Endothelial cell of umbilical vein (primary cell): ENCODE measurements at places on chromosomes 2 and 18.

DNA sequence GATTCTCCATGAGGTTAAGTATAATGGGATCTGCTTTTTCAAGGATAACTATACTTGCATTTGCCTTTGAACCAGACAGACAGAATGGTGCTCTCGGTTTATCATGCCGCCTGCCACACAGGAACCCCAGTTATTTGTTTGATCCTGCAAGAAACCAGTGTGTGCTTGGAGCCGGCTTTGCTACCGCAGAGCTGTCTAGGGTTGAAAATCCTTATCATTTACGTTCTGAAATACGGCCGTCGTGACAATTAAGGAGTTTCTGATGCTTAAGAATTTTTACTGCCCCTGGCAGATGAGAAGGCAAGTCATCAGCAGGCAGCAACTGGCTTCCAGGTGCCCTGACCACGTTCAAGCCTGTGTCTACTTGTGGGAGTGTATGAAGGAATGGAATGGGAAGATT is 112.0 kb downstream of the GBX2 start:
- DNase-seq, result no peak

DNA sequence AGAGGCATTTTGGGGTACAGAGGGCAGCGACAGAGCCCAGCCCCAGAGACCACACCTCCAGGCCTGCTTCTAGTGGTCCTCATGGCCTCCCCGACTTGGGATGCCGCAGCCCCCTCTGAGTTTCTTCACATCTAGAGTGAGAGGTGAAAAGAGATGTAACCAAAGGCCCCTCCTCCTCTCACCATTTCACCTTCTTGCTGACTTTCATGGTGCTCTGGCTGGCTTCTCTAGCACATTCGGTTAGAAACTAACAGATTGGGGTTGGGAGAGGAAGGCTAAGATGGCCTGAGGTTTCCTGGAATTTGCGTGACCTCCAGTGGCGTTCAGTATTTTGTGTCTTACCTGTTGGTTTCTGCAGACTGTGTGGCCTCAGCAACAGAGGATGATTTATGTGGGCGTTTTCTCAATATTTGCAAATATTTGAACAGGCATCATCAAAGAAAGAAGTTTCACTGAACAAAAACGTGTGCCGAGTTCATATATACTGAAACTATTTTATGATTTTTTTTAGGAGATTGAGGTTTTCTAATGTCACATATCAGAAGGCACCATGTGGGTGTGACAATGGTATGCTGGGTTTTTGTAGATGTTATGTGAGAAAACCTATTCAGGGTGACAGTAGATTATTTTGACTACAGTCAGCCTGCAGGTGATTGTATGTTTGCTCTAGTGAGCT is 69.9 kb upstream of the BCL2L11 start:
- DNase-seq, result no peak

GRCh38 chr18:29540548-29540947 is 1363.6 kb upstream of the CDH2 start:
- no peak for DNase-seq

- no peak for DNase-seq
These were observed 5.7 kb downstream of the ITGB6 start for GRCh38 chr2:160194351-160194750.

- no peak for DNase-seq
These were observed 107.7 kb downstream of the ATL2 start for GRCh38 chr2:38269421-38269820.

GRCh38 chr18:57956491-57956890 is 87.5 kb upstream of the NEDD4L start:
- no peak for DNase-seq

DNA sequence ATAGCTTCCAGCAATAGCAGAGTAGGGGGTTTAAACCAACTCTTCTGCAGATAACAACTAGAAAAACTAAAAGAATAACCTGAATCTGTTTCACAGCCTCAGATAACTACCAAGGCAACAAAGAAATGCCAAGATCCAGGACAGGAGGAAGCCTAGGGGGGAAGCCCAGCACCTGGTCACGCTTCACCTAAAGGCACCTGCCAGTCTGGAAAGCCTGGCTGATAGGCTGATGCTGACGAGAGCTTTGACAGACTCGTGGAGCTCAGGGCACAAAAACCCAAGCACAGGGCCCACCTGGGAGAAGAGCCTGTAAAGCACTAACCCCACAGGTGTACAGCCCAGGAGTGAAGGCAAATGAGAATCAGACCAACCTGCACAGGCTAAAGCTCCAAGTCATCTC is 22.6 kb downstream of the EIPR1 start:
- no peak for DNase-seq

DNA sequence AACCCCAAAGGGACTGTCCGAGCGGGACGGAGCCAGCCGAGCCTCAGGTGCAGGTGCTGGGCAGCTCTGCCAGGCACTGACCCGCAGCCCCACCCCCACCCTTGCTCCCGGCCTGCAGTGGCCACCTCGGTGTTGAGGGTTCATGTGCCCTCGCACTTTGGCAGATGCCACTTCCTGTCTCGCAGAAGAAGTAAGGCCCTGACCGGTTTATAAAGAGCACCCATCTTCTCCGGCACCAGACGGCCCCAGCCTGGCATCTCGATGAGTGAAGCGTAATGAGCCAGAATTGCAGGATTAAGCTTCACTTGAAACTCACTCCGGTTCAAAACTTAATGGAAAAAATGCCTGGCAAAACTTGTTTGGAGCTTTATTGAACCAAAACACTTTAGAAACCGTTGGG is 10.9 kb upstream of the NFATC1 start:
- no peak for DNase-seq

- no peak for DNase-seq
These were observed 246.8 kb downstream of the TMEM182 start for GRCh38 chr2:103008586-103008985.

DNA sequence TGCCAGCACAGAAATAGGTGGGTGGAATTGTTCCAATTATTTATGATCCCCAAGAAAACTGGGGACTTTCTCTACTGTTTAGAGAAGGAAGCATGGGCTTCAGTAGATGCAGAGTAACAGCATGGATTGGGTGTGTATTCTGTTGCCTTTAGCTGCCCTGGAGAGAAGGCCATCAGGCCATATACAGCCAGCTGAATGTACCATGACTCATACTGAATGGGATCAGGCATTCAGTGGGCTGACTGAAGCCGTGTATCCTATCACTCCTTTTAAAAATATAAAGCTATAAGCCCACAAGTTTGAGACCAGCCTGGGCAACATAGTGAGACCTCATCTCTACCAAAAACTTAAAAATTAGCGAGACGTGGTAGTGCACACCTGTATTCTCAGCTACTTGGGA is 16.7 kb upstream of the PLEKHM3 start:
- DNase-seq, result no peak

DNA sequence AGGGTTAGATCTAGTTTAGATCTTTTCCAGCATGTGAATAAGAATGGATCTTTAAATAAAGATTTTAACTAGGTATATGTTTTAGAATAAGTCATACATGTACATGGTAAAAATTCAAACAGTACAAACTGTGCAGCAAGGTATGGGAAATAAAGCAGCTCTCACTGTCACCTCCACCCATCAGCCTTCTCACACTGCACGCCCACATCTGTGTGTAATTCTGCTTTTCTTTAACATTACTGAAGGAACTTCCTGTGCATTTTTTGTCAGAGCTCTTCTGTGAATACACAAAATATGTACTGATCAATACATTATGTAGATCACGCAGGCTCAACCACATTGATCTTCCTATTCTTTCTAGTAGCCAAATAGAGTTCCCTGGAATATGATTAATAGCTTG is 3.4 kb downstream of the CASP8 start:
- no peak for DNase-seq

DNA sequence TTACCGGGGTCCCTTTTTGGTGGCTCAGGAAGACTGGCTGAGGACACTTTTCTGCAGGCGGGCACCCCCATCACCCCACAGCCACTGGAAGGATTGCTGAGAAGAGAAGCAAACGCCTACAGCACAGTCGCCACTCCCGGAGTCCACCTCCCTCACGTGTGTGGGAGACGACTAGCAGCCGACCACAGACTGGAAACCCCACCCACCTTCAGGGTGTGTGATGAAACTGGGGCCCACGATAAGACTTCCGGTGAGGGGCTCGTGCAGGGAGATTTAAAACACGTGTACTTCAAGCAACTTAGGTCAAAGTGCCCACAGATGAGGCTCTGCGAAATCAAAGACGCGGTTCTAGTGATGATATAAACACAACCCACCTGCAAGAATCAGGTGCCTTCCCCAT is 26.3 kb downstream of the MBP start:
- no peak for DNase-seq

- peak; percentile 68 for DNase-seq
These were observed 62.9 kb downstream of the RPL31 start for GRCh38 chr2:101064868-101065549.

- no peak for DNase-seq
These were observed 157.2 kb downstream of the DDX1 start for GRCh38 chr2:15748736-15749323.

GRCh38 chr2:197786010-197786877 is 1.1 kb upstream of the BOLL start:
- no peak for DNase-seq

DNA sequence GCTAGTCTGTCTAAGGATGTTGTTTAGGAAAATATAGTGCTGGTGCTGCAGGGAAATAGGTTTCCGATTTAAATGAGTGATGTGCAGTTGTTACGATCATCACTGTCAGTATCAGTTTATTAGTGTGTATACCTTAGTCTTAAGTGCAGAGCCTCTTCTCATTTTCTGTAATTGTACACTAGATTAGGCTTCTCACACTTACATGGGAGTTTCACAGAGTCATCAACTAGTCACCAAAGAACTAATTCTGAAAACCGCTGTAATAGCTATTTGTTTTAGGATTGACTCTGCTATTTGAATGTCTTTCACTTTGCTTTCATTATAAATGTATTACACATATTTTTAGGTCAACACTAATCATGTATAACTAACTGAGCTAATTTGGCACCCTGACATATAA is 99.8 kb upstream of the ZEB2 start:
- no peak for DNase-seq

GRCh38 chr2:216478151-216478550 is 20.5 kb upstream of the RPL37A start:
- DNase-seq, result peak; percentile 95

DNA sequence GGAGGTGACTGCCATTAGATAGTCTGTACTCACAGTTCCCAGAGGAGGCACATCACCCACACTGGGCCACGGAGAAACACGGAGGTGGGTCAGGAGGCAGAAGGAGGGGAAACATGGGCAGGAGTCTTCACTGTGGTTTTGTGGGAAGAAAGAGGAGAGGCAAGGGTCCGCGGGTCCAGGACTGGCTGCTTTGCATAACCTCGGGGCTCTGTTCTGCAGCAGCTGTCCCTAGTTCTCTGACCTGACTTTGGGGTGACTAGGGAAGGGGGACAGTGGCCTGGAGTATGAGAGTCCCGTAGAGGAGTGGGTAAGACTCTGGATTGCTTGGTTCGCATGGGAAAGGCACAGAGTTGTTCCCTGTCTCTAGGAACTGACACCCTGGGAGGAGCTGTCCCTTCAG is 238.3 kb upstream of the RAB6C start:
- no peak for DNase-seq

DNA sequence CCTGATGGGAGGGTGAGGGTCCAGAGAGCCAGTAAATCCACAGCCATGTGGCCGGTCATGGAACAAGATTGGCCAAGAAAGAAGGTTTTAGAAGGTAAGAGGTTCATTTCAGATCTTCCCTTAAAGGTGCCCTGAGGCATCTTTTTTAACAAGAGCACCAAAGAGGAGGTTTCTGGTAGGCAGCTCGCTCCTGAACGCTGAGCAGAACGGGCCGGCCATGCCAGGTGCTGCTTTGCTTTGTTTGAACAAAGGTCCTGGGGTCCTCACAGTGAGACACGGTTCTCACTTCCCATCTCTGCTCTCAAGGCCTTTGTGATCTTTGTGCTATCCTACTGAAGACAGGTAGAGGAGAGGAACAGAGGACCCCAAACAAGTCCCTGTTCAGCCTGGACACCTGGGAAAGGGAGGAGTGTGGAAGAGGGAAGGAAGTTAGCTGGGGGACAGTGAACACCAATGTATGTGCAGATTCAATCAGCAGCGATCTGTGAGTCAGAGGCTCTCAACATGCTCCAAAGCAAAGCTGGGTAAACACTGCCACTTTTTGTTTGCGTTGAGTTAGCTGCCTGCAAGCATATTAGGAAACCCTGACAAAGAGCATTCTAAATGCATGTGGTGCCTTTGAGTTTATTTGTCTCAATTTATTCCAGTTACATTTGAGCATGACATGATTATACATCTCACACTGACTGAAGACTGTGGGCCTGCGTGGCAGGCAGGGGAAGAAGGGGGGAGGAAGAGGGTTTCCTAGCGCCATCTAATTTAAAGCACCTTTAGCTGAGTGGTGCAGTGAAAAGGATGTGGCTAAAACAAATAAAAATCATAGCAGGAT is 102.4 kb downstream of the ASB1 start:
- DNase-seq, result no peak

- DNase-seq, result no peak
These were observed 121.6 kb downstream of the SPP2 start for GRCh38 chr2:234172066-234172465.

- no peak for DNase-seq
These were observed 82.8 kb upstream of the CPO start for GRCh38 chr2:206856513-206856912.

- DNase-seq, result no peak
These were observed 44.9 kb downstream of the MYO7B start for GRCh38 chr2:127580167-127581049.

DNA sequence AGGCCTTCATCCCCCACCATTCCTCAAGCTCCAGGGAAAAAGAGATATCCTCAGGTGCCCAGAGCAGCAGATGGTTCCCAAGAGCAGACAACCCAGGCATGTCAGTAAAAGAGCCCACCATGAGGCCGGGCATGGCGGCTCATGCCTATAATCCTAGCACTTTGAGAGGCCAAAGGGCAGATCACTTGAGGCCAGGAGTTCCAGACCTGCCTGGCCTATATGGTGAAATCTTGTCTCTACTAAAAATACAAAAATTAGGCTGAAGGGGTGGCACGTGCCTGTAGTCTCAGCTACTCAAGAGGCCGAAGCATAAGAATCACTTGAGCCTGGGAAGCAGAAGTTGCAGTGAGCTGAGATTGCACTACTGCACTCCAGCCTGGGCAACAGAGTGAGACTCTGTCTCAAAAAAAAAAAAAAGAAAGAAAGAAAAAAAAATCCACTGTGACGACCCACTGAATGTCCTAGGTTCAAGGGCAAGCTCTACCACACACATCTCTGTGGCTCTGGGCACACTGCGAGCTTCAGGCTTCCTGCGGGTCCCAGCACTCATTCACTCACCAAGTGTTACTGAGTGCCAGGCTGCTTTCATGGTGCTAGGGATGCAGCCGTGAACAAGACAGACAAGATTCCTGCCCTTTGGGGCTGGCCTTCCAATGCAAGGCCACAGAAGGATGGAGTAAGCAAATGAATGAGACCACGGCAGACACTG is 6.5 kb upstream of the DUSP2 start:
- no peak for DNase-seq

- no peak for DNase-seq
These were observed 11.7 kb upstream of the RALB start for GRCh38 chr2:120240901-120241429.

DNA sequence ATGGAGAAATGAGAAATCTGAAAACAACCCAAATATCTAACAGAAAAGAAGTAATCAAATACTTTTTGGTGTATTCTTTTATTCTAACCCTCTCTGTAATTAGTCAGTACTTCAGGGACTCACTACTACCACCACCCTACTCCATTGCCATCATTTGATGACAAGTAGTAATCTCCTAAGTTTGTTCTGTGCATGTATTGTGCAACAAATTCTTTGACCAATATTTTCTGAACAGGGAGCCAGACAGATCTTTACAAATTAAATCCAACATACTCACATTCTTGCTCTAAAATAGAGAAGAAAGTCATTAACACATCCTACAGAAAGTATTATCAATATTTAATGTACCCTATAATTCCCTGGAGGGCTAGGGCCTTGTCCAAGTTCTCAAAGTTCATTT is 1416.4 kb downstream of the DSC3 start:
- DNase-seq, result no peak

- no peak for DNase-seq
These were observed 259.0 kb upstream of the SIX3 start for GRCh38 chr2:44682459-44682858.
